ENCODE measurements at places on chromosomes 3 and 15.

- DNase-seq: no peak
Measured at GRCh38 chr15:99131441-99132023, 26.7 kb downstream of the SYNM start.

DNA sequence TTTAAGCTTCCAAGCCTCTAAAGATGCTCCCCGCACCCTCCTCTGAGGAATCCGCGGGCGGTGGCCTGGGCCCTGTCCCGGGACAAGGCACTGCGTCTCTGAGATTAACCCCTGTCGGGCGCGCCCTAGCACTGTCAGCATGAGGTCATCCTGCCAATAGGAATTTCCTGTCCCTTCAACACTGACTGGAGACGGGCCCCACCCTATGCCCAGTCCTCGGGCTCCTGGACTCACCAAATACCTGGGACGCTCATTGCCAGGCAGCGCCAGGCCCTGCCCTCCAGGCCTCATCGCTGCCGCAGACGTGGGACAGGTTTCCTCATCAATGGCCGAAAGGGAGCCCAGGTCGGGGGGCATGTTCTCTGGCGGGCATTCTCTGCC is 67.6 kb upstream of the SH3GL3 start:
- no peak for DNase-seq

DNA sequence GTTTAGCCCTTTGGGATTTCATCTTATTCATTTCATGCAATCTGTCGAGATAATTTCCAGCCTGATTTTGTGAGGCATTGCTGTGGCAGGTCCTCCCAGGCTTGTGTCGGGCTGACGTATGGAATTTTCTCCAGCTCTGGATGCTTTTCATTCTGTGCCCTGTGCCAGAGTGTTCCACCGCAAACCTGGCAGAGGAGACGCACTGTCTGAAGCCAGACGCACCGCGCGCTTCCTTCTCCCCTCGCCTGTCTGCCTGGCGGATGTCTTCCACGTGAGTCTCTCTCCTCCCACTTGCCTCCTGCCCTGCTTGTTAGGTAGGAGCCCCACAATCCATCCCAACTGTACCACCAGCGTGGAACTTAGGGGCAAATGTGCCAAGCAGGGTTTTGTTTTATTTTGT is 20.1 kb upstream of the GLCE start:
- no peak for DNase-seq

GRCh38 chr15:61794881-61795280 is 265.4 kb downstream of the VPS13C start:
- no peak for DNase-seq

GRCh38 chr15:76932135-76932966 is 802 bp downstream of the RCN2 start:
- peak; percentile 34 for DNase-seq

DNA sequence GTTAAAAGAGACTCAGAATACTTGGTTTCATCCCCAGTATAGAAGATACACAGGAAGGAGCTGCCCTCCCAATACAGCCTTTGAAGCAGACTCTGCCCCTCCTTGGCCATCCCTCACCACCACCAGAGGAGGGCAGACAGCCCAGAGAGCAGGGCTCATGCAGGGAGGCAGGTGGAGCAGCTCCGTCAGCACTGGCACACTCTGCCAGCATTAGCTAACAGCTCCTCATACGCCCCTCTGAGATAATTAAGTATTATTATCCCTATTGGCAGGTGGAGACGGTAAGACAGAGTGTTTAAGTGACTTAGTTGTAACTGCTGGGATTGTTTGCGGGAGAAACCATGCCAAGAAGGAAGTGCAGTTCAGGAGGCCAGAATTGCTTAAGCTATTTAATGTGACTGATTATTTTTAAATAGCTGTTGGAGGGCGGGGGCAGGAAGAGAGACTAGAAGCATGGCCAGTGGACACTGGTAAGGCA is 434.0 kb downstream of the EPHB1 start:
- DNase-seq: no peak

DNA sequence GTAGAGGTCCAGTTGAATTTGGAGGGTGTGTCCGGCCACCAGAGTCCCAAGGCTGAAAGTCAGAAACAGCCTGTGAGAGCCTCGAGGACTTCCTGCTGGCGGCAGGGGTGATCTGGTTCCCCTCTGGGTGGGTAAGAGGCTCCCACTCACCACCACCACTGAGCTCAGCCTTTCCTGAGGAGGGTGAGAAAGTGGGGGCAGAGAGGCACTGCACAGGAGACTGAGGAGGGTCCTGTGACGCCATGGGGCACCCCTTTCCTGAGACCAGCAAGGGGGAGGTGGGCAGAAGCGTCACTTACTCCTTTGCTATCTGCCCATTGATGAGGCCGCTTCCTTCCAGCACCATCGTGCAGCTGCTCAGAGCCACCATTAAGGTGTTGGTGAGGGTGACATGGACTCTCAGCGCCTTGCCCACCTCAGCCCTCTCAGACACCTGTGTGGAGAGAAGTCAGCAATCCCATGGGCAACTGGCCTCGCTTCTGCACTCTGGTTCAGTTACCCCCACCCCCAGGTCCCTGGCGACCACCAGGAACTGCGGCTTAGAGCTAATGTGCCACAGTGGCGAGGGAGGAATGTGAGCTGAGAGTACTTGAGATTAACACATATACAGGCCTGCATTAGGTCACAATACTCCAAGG is 10.0 kb upstream of the TGM5 start:
- DNase-seq: no peak
